ENCODE measurements at places on chromosomes 11 and 22. TPM values are rescaled to one million over a fixed set of nuclear protein-coding genes. Genes with fewer than 3 reads are reported as not detected.
A peak's percentile ranks its signal among the peaks of the same experiment; 100 is the strongest.

Gene GPR83
- polyA plus RNA-seq = 0.37 TPM

Gene EFEMP2
- polyA plus RNA-seq = not detected

DNA sequence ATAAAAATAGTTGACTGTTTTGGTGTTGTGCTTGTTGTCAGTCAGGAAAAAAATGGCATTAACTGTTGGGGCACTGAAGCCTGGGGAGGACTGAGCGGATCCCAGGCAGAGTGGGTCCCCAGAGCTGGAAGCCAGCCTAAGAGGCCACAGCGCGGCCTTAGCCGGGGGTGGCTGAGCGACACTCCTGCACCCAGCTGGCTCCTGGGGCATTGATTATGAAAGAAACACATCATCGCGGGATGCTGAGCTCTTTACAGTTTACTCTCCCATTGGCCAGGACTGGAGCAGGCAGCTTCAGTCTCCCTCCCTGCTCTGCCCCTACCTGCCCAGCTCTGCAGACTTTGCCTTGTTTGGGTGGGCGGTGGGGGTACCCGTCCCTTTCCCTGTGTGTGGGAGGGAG lies 121.5 kb downstream of the ST3GAL4 start:
- no peak for DNase-seq

- no peak for DNase-seq
Measured at GRCh38 chr11:78570031-78570430, 4.6 kb downstream of the NARS2 start.

DNA sequence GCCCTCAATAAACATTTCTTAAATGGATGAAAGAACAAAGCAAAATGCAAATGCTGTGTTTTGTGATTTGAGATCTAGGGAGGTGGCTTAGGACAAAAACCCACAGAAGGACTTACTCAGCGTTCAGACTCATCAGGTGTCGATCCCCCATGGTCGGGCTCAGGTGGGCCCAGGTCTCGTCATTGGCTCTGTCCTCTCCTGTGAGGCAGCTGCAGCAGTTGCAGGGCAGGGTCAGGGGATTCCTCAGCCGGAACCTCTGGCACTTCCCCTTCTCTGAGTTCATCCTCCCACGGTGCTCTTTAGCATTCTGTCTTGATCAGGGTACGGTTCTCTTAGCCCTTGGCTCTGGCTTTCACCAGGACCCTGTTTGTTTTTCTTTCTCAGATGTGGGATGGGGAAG lies 14.0 kb upstream of the ACR start:
- no peak for DNase-seq

DNA sequence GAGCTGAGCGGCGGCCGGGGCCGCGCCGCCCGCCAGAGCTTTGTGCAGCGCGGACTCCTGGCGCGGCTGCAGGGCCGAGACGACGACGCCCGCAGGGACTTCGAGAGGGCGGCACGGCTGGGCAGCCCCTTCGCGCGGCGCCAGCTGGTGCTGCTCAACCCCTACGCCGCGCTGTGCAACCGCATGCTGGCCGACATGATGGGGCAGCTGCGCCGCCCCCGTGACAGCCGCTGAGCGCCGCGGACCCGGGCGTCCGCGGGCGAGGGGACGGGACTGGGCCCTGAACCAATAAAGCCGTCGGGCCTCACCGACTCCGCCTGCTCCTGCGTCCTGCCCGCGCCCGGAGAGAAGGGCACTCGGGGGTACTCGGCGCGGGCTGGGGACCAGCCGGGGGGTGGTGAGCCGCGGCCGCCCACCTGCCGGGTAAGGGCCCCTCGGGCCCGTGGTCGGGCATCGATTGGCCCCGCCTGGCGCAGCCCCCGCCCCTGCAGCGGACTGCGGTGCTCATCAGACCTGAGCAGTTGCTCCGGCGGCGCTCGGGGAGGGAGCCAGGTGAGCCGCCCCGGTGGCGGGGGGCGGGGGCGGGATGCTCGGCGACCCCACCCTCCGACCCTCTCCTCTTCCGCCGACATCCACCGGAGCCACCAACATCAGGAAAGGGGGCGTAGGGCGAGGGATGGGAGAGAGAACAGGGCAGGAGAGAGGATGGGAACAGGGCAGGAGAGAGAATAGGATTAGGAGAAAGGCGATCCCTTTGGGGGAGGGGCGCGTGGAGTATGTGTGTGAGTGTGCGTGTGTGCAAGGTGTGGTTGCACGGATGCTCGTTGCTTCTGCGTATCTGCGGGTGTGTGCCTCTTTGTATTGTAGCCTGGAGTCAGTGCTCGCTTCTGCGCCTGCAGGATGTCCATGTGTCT lies at the start of gene TMEM25:
Gene TMEM25 (plus strand): TSS at position 510 of the 914 bp plus-strand sequence. CDS start 610 bp downstream, outside the sequence.
- peak; percentile 55 for DNase-seq

DNA sequence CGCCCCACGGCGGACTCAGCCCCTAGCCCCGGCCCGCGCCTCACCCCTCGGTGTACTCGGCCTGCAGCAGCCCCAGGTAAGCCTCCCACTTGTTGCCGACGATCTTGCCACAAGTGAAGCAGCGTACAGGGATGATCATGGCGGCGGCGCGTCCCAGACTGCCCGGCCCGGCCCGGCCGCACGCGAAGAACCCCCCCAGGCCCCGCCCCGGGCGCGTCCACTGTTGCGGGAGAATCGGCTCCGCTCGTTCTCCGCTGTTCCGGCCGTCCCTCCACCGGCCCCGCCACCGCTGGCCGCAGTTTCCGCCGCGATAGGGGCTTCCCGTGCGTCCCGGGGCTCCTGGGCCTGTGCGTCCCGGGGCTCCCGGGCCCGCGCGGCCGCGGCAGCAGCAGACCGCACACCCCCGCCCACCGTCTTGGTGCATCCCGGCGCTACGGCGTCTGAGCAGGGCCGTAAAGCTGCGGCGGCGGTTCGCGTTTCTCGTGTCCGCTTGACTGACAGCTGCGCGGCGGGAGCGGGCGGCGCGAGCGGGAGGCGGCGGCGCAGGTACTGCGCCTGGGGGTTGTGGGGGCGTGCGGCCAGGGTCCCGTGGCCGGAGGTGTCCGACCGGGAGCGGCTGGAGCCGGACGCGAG lies at the start of the genes POLR2L and TSPAN4:
Gene POLR2L (minus strand): TSS at position 160 of the 633 bp plus-strand sequence. CDS start 21 bp downstream, at position 139.
Gene TSPAN4 (plus strand): TSS at position 483 of the 633 bp plus-strand sequence. CDS start 7,453 bp downstream, outside the sequence.
- DNase-seq = peak; percentile 89
